ENCODE measurements at places on chromosomes 2 and 18.

DNA sequence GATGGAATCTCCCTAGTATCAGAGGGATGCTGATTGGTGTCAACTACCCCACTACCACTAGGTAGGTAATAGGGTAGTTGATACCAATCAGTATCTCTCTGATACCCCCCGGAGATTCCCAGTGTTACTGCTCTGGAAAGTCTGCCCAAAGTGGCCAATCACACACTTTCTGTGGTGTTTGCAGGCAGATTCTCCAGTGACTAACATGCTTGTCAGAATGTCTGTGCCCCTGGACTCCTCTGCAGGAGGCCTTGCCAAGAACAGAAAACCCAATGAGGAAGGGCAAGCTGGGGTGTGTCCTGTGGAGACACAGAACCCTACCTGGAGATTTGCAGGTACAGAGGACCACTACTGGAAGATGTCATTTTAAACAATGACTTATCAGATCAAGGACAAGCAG, 135.1 kb downstream of the RIT2 start:
- DNase-seq: no peak

DNA sequence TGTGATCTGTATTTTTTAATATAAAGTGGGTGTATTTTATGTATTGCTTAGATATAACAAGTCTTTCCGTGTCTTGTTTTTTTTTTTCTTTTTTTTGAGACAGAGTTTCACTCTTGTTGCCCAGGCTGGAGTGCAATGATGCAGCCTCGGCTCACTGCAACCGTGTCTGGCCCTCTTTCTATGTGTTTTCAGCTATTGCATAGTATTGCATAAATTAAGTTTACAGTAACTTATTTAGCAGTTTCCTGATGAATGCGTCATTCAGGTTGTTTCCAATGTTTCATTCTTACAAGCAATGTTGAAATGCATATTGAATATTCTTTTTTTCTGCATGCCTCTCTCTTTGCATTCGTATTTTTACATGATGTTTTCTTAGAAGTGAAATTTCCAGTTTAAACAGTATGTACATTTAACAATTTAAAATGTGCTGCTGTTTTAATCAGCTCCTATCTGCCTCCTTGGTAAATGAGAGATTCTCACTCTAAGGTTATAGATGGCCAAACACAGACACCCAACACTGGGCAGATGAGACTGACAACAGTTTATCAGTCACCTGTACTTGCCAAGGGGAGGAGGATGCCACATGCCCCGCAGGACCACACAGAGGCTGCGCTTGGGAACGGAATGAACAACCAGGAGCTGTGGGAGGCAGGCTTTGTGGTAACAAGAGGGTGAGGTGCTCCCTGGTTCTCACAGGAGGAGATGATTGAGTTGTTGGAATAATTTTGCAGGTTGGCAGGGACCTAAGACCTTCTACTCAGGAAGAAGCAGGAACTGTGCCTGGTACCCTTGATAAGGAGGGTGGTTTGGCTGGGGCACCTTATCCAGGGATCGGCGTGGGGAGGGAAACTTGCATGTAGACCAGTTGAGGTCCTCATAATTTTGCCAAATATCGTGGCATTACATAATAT, 7.5 kb downstream of the SLC9A4 start:
- DNase-seq: no peak

- DNase-seq: no peak
Measured at GRCh38 chr2:164964700-164965099, 9.4 kb upstream of the SLC38A11 start.

GRCh38 chr2:237752761-237753165, 45.8 kb upstream of the RBM44 start:
- no peak for DNase-seq

DNA sequence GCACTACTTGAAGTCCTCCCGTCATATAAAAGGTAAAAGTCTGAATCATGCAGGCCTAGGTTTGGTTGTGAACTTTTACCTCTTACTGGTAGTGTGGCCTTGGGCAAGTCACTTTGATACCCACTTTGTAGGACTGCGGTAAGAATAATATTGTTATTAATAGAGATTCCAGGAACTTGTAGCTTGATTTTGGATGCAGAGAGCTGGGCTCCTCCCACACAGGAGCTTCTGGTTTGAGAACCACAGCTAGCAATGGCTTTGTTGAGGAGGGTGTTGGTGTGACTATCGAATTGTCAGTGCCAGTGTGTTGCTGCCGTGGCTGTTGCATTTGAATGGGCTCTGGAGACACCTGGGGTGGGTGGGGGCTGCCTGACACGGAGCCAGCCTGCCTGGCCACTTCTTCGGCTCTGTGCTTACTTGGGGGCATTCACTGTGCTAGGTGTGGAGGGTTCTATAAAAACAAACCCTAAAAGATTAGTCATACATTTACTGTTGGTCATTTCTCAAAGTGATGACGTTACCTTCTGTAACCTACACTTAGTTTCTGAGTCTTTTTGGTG, 38.5 kb downstream of the ASAP2 start:
- DNase-seq: no peak

DNA sequence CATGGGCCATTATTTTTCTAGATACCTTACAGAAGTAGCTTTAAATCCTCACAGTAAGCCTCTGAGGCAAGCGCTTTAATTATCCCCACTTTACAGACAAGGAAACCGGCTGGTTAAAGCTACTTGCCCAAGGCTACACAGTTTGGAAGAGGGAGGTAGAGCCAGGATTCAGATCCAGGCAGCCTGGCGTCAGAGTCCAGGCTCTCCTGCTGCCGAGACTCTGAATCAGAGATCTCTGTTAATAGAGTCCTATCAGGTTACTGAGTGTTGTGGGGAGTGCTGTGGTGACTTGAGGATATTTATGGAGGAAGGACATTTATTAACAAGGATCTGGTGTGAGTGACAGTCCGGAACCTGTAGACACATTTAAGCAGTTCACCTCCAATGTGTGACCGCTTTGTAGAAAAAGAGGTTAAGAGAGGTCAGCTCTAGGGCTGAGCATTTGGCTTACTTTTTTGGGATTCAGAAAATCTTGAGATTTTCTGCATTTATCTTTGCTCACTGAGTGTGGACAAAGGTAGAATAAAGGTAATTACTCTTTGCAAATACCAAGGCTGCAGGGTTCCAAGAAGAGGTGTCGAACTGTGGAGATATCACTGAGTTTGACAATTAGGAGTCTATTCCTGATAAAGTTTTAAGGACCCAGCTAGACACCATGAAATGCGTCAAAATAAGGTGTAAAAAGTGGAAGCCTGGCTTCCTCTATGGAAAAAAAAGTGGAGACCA, 1.6 kb upstream of the CEP192 start:
- DNase-seq: no peak

DNA sequence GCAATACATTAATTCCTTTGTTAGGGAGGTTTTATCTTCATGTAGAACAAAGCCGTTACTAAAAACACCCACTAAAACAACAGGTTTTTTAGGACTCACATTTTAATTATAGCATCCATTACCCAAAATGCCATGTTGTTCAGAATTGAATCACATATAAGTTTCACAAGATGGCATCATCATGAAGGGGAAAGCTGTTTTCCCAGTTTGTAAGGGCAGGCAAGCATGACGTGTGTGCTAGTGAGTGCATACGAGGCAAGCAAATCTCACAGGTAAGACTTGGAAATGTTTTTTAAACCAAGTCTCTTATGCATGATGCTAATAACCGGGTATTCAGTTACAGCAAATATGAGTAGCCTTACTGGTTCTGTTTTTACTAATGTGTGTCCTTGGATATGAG, 111.8 kb upstream of the NFATC1 start:
- no peak for DNase-seq

DNA sequence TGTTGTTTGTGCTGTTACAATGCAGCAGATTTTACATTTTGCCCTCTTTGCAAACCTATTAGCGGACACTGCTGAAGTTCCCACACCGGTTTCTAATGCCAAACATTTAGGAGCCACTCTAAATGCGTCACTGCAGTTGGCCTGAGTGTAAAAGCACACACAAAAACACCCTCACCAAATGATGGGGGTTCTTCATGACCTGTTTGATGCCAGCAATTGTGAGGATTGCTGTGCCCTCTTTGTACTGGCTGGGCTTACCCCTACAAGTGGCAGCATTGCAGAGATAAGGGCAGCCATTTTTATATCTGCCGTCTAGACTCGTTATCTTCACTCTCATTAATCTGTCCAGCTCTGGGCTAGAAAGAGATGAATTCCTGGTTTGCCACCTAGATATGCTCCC, 85.3 kb downstream of the NRP2 start:
- no peak for DNase-seq

- no peak for DNase-seq
Measured at GRCh38 chr2:101794141-101794540, 96.6 kb downstream of the MAP4K4 start.

GRCh38 chr2:60821587-60822302, 59.6 kb upstream of the REL start:
- DNase-seq: no peak

GRCh38 chr2:233810385-233810784, 32.3 kb downstream of the MROH2A start:
- no peak for DNase-seq

- DNase-seq: no peak
Measured at GRCh38 chr2:95271381-95271971, 2.8 kb upstream of the PROM2 start.

- DNase-seq: no peak
Measured at GRCh38 chr2:9235147-9236044, 28.8 kb downstream of the ASAP2 start.

DNA sequence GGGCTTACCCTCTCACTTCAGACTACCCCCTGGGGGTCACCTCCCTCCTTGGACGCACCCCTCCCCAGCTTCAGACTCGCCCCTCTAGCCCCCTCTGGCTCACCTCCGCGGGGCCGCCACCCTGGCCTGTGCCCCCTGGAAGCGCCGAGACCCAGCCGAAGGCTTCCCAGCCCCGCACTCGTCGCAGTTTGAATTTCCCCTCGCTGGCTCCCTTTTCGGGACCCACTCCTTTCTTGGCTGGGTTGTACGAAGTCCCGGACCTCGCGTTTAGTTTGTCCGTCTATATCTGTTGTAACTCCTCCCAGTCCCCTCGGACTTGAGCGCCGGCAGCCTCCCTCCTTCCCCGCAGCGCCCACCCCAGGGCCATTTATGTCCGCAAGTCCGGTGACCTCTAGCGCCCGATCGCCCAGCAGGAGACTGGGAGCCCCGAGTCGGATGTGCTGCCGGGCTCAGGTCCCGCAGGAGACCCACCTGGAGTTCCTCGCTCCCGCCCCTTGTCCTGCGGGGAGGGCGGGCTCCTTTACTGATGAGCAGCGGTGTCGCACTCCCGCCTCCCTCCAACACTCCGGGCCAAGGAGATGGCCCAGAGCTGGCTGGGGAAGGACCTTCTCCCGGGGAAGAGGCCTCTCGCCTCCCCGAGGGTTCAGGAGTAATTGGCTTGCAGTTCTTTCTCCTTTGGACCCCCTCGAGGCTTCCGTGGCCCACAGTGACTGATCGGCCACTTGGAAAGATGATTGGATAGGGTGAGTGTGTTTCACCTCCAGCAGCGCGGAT, 692 bp upstream of the RAX start:
- DNase-seq: no peak

DNA sequence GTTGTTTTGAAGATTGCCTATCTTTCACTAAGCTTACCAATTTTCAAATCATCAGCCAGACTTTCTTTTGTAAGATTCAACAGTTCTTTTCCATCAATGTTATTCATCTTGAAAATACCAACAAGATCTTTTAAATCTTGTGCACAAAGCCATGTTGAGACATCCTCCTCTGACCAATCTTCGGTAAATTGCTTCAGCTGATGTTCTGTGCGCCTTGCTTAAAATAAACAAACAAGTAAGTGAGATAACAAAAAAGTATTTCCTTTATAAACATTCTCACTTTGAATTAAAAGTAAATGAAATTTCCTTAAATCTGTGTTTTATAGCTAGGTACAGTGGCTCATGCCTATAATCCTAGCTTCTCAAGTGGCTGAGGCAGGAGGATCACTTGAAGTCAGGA, 30.3 kb downstream of the WDSUB1 start:
- DNase-seq: peak; percentile 13

DNA sequence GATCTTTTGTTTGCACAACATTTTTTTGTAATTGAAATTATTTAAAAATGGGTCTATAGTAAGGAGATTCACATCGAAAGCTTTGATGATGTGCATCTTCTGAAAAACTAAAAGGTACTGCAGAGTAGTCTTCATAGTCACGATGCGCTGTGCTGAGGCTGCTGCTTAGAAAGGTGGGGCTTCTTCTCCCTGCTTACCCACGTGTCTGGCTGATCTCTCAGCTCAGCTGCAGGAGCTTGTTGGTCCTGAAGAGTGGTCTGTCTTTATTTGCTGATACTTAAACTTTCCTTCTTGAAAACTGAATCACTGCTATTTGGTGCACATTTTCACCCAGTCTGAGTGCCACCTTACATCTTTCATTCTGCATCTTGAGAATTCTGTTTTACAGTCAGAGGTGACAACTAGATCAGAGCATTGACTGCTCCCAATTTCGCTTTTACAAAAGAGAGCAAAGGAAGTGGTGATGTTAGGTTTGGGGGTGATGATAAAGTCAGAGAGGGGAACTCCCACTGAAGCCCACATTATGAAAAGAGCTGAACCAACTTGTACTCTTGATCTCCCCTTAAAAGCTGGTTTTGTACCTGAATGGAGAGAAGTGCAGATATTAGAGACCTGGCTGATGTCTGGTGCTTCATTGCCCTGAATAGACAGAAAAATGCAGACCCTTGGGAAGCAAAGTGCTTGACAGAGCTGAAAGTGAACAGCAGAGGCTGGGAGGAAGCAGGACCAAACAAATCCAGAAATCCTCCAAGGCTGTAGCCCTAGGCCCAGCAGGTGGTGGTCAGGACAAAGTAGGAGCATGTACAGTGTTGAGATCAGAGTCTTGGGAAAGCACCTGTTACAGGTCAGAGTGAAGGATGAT, 984.5 kb downstream of the TSN start:
- DNase-seq: no peak

DNA sequence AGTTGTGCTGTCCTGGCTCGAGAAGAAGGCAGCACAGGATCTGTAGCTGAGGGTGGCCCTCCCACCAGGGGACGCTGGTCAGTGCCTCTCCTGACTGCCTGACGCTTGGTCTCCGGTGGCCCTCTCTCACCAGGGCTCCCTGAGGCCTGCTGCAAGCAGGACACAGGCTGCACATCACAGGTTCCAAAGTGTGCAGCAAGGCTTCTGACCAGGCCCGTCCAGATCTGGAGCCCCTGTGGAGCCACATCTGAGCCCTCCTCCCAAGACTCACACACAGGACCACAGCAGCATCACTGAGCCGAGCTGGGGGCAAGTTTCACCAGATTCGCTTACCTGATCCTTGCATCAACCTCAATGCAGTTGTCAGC, 12.1 kb downstream of the AMER3 start:
- DNase-seq: no peak

DNA sequence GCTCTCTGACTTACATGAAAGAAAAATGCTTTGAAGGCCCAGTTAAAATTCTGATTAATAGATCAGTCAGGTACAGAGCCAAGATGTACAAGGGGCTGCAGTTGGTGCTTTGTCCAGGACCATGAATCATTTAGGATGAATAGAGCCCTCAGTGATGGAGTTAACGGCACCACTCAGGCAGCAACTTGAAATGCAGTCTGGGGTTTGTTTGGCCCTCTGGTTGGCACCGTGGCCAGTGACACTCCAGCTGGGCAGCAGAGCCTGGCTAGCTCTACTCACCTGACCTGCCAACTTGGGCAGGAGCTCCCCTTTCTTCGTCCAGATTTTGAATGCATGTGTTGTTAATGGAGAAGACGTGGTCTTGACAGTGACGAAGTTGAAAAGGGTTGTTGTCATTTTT, 493.0 kb upstream of the ACVR2A start:
- no peak for DNase-seq

Data from smooth muscle cell of the brain vasculature (primary cell).